ENCODE measurements at places on chromosomes 4 and X.

- DNase-seq = no peak
Observed at GRCh38 chr4:36394352-36394903, 113.0 kb downstream of the DTHD1 start.

DNA sequence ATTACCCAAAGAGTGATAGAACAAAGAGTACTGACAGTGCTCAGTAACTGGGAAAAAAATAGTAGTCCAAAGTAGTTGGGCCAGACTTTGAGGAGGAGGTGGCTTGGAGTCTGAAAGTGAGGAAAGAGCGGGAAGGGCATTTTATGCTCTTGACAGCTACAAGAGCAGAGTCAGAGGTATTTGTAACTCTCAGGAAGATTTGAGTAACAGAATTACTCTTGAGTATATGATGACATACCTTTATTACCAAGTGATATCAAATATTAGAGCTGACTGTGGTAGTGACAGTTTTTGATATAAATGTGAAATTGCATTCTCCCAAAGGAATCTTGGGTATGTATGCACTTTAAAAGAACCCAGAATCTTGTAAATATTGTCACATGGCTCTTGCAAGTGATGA lies 2.2 kb downstream of the SLAIN2 start:
- no peak for DNase-seq

DNA sequence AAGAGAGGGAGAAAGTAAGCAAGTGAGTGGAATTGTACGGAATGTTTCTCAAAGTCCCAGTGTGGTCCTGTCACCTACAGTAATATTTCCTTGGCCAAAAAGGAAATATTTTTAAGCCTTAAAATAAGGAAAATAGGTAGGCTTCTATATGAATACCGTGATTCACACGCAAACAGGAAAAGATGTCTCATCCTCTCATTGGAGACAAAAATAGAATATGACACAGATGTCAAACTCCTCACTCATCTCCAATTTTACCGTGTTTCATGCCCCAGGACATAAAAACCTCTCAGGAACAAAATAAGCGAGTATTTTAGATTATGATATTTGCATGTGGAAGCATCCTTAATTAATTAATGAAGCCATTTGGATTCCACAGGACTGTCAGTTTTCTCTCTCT lies 1269.5 kb downstream of the RAPGEF2 start:
- no peak for DNase-seq

- DNase-seq = peak; percentile 11
Observed at GRCh38 chr4:110196206-110196870, 2.1 kb downstream of the ELOVL6 start.

DNA sequence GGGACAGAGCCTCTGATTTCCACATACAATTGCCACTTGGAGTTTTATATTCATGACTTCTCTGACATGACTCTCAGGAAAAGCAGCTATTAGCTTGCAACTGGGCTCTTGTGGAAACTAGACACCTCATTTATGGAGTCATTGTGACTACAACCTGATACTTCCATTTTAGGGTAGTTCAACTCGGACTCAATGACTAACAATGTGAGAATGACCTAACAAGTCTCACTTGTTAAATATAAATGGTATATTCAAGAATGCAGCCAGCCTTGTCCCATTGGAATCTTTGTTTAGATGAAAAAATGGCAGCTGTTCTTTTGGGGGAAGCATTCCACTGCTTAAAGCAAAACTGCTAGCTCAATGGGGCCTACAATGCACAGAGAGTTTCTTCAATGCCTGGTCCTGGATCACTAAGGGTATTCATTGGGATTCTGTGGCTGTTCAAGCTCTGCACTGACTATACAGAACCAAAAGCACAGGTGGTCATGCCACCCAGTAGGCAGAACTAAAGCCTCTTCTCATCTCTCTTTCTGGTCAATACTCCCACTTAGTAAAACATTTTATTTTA lies 36.5 kb upstream of the GLRA3 start:
- no peak for DNase-seq

DNA sequence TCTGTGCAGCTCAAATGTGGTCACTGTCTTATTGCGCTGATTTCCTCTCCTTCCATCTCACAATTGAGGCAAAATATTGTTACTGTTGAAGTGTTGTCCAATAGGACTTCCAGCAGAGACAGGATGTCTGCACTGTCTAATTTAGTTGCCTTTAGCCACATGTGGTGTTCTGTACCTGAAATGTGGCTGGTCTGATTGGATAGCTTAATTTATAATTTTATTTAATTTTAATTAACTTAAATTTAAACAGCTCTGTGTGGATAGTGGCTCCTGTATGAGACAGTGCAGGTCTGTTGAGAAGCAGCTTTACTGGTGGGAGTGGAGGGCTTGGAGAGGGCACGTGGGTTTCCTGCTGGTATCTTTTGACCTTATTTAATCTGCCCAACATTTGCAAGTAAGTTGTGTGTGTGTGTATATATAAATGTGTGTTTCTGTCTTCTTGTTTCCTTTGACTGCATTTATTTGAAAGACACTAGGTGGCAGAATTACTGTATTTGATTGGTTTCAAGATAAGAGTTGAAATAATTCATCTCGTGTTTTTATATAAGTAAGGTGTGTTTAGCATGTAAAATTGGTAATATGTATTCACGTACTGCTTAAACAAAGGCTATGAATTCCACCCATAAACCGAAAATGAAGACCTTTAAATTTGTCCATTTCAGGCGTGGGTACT lies 55.3 kb upstream of the MSANTD1 start:
- DNase-seq = no peak

DNA sequence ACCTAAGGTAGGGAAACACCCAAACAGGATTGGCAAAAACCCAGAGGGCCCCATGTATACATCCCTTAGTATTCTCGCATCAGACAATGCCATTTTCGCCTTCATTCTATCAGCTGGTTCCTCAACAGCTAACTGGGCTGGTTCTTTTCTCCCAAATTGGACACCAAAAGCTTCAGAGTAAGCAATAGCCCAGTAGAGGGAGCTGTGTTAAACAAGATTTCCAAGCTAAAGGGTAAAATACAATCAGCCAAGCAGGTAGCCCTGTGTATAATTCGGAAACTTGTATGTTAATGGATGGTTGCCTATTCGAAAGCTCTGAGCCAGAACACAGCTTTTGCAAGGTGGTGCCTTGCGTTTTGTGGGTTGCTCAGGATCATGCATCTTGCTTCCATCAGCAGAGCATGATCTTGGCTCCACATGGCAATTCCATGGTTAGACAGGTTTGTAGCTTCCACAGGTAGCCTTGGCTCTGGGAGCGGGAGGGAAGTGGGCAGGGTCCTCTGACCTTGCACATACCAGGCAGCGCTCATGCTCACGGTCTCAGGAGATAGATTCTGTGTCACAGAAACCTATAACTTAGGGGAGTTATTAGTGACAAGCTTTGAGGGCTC lies 115.2 kb upstream of the LNX1 start:
- no peak for DNase-seq

- no peak for DNase-seq
Observed at GRCh38 chr4:86250006-86250405, 109.8 kb downstream of the MAPK10 start.

GRCh38 chr4:150329373-150329772 lies 251.1 kb downstream of the DCLK2 start:
- DNase-seq = no peak

DNA sequence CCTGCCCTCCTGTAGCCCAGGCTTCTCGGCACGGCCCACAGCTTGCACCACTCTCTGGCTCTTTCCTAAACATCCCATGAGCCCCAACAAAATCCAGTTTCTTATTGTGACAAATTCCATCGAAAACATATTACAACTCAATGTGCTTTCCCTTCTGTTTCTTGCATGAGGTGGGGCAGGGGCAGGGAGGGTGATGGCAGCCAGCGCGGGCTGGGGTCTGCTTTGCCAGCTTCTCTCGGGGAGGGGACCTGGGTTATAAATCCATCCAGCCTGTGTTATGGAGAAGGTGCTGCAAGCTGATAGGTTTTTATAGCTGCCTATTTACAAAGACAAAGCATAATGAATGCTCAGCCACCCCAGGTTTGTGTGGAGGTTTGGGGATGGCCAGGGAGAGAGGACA lies 21.1 kb downstream of the PPP2R2C start:
- DNase-seq = no peak

DNA sequence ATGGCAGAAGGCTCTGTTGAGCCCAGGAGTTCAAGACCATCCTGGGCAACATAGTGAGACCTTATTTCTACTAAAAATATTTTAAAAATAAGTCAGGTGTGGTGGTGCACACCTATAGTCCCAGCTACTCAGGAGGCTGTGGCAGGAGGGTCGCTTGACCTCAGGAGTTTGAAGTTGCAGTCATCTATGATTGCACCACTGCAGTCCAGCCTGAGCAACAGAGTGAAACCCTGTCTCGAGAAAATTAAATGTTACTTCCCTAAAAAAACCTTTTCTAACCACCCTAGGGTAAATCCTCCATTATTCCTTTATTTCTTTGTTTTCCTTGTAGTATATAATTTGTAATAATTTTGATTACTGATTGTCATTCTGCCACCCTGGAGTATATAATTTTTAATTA lies 7.9 kb downstream of the FAM200B start:
- DNase-seq = no peak

GRCh38 chr4:156939801-156940200 lies 31.8 kb downstream of the PDGFC start:
- no peak for DNase-seq

DNA sequence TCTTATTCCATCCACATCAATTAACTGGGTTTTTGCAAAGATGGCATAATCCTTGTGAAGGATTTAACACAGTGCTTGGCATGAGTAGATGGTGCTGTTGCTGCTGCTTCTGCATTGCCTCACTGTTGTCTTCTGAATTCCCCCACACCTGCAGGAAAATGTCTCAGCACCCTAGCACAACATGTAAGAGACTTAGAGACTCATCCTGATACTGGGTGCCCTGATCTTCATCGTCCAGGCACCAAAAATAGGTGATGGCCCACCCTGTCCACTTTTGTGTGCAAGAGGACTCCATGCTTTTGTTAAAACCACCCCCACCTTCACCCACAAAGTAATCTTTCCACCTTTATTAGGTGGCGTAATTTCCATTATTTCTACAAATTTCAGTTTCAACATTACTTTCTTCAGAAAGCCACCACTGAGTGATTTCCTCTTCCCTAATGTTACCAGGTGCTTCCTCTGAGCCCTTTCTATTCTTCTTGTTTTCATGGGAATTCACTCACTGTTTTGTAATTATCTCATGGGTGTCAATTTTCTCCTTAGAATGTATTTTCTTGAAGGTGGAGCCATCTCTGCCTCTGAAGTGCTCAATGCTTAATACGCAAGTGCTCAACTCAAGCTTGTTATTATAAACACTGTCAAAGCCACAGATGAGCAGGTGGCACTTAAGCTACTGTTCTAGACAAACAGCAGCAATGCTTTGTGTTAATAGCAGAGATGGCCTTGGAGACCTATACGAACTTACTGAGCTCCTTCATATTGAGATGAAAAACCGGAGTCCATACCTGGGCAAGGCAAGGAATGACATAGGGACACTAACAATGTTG lies 89.5 kb downstream of the HS3ST1 start:
- DNase-seq = no peak

DNA sequence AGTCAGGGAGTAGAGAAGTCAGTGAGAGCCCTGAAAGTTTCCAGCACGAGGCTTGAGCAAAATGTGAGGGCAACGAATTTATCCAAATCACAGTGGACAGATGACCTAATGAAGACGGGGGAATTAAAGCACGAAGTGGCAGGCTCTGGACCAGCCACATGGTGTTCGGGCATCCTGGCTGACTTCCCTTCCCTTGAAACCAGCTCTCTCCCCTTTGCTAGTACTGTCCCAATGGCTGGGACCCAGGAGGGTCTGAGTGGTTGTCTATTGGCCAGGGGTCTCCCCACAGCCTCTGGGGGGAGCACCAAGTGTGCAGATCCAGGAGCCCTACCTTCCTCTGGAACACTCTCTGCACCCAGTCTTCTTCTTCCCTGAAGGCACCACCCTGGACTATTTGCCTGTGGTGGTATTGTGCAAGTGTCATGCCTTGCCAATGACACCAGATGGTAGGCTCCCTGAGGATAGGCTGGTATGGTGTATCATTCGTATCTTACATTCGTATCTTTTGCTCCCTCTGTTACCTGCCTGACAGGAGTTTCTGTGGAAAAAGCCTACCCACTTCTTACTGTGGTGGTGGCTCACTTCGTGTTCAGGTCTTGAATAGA lies 2.1 kb downstream of the APLN start:
- DNase-seq = no peak

- no peak for DNase-seq
Observed at GRCh38 chrX:150844016-150844415, 54.5 kb downstream of the CD99L2 start.

GRCh38 chr4:14008494-14008893 lies 381.0 kb upstream of the BOD1L1 start:
- DNase-seq = no peak

DNA sequence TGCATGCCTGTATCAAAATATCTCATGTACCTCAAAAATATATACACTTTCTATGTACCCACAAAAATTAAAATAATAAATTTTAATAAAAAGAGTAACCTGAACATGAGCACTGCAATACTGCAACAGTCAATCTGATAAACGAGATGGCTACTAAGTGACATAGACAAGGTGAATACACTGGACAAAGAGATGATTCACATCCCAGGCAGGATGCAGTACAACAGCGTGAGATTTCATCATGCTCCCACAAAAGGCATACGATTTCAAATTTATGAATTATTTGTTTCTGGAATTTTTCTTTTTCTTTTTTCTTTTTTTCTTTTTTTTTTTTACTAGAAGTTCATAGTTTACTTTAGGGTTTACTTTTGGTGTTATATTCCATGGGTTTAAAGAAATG lies 12.2 kb upstream of the FGF16 start:
- no peak for DNase-seq

DNA sequence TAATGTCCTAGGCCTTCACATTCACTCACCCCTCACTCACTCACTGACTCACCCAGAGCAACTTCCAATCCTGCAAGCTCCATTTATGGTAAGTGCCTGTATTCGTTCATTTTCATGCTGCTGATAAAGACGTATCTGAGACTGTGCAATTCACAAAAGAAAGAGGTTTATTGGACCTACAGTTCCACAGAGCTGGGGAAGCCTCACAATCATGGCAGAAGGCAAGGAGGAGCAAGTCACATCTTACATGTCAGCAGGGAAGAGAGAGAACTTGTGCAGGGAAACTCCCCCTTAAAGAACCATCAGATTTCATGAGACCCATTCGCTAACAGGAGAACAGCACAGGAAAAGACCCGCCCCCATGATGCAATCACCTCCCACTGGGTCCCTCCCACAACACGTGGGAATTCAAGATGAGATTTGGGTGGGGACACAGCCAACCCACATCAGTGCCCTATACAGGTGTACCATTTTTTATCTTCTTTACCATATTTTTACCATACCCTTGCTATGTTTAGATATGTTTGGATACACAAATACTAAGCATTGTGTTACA lies 18.2 kb upstream of the TLR1 start:
- DNase-seq = no peak

Measured in activated T-cell treated with anti-CD3 and anti-CD28 coated beads for 1 hour (primary cell).